ENCODE measurements at places on chromosomes 12 and 14.

DNA sequence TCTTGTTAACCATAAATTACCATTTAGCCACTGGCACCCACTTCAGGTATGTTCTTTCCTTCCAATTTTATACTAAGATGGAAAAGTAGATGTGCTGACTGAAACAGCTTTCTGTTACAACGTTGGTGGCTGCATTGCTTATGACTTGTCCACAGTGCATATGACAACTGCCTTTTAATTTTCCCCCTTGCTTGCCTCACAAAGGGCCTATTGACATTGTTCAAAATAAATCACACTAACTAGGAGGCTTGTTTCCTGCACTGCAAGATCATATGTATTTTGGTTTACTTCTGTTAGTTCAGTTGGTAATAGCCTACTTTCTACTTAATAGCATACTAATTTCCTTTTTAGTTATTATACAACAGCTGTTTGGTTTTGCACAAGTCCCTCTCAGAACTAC lies 55.4 kb downstream of the SCAF11 start:
- no peak for DNase-seq

DNA sequence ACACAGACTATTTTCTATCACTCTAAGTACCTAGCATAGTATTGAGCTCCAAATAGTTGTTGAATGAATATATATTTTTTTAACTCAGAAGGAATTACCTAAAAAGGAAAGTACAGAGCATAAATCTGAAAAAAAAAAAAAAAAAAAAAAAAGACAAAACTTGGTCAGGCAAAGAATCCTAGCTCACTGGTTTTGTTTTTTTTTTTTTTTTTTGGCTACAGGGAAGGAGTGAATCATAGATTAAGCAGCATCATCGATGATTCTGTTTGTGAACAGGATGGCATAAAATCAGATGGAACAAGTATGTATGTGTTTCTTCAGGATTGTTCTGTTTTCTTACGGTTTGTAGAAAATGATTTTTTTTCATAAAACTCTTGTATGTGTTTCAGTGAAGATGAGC lies 66.1 kb upstream of the BCAT1 start:
- no peak for DNase-seq

DNA sequence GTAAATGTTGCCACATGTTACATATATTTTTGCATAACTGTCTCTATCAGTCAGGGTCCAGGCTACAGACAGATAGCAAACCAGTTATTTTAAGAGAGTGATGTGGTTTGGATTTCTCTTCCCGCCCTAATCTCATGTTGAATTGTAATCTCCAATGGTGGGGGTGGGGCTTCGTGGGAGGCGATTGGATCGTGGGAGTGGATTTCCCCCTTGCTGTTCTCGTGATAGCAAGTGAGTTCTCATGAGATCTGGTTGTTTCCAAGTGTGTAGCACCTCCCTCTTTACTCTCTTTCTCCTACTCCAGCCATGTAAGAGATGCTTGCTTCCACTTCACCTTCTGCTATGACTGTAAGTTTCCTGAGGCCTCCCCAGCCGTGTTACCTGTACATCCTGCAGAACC lies 704.2 kb upstream of the TBX3 start:
- no peak for DNase-seq

GRCh38 chr12:68435816-68436215 lies 103.7 kb upstream of the MDM1 start:
- DNase-seq: no peak

GRCh38 chr14:34460841-34461240 lies 1.2 kb downstream of the SPTSSA start:
- DNase-seq: no peak

DNA sequence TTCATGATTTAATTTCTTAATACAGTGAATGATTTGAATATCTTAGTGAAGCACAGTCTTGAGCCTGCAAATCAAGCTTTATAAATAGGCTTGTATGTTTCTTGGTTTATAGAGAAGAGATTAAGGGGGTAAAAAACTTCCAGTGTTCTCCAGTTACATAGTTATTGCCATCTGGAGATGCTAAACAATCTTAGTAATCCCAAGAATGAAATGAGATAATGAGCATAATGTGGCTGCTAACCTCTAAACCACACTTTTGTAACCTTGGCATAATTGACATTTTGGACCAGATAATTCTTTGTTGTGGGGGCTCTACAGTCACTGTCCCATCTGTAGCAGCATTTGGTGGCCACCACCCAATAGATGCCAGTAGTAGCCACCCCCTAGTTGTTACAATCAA lies 316.8 kb downstream of the CCDC91 start:
- no peak for DNase-seq

DNA sequence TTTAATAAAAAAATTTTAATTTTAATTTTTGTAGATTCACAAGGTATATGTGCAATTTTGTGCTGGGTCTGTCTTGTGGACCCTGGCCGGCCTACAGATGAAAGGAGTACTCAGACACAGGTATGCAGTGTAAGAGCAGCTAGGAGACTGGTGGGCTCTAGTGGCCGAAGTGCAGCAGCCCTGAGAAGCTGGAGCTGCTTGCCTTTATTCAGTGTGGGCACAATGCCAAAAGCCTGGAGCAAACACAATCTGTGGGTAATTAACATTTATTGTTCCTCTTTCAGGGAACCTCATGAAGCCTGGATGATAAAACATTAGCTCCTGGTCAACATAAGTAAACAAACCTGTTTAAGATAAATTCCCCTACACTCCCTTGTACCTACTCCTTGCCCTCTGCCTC lies 135.7 kb upstream of the SEL1L start:
- no peak for DNase-seq
